ENCODE measurements at places on chromosomes 11 and 22. TPM values are rescaled to one million over a fixed set of nuclear protein-coding genes. Genes with fewer than 3 reads are reported as not detected.

DNA sequence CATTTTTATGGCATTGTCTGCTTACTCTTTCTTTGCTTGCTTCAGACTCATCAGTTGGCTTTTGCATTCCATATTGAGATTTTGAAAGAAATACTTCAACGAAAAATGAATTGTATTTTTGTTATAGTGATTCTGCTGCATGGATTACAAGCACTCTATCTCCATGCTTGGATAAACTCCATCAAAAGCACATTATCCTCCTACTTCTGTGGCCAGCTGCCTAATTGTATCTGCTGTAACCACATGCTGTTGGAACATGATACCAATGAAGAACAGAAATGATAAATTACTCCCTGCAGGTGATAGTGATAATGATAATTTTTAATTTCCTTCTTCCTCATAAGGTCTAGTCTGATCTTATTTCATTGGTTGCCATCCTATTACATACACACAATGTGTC, 100.8 kb downstream of the PRMT3 start:
- no peak for DNase-seq

- DNase-seq = peak; percentile 9
These were observed 13.1 kb downstream of the LRRC32 start for GRCh38 chr11:76657187-76658170.

DNA sequence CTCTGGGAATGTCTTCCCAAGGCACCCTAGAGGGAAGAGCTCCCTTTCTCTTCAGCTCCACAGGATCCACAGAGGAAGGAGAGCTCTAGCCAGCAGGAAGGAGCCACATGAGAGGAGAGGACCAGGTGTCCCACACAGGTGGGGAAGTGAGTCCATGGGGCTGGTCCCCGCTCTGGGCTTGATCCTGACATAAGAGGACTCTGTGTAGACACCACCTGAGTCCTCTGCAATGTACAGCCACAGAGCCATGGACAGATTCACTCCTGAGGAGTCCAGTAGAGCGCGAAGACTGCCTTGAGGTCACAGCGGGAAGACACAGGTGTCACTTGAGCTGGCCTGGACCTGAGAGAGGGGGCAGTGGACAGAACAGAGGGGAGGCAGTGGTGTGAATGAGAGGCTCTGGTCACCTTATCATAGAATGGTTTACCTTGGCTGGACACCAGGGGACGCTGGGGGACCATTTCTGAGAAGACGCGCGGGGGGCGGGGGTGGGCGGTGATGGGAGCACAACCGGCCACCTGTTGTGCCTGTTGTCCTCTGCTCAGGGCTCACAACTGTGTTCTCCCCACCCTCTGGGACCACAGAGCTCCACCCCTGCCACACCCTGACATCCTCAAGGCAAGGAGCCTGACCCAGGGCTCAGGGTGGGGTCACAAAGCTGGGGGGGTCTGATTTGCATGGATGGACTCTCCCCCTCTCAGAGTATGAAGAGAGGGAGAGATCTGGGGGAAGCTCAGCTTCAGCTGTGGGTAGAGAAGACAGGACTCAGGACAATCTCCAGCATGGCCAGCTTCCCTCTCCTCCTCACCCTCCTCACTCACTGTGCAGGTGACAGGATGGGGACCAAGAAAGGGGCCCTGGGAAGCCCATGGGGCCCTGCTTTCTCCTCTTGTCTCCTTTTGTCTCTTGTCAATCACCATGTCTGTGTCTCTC, 128.2 kb downstream of the ZNF280B start:
- DNase-seq = no peak

DNA sequence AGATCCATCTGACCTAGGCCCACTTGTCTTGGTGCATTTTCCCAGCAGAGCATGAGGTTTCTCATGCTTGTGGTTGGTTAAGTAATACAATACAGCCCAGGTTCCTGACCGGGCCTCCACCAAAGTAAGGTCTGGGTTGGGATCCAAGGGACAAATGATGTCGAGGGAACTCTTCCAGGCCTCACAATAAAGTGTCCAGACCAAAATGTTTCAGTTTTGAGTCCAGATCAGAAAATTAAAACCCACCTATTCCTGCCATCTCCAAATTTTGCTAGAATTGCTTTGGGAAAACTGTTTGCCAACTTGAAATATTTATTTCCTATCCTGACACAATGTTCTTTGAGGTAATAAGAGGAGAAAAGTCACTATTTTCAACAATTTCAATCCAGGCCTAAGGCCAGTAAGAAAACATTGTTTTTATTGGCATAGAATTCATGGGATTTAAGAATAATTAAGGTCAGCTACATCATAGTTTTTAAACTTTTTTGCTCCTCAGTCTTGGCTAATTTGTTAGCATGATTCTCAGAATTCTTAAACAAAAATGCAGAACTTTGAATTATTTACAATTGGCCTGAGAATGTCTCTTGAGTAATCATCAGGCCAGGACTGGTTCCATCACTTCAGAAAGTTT, 51.4 kb downstream of the ME3 start:
- peak; percentile 77 for DNase-seq

DNA sequence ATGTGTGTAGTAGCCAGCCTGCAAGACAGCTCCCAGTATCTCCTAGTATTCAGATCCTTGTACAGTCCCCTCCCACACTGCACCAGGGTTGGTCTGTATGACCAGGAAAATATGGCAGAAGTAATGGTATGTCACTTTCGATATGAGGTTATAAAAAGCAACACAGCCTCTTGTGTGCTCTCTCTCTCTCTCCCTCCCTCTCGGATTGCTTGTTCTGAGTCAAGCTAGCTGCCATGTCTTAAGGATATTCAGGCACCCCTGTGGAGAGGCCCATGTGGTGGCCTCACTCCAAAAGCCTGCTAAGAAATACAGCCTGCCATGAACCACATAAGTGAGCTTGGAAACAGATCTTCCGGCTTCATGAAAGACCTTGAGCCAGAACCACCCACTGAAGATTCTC, 25.4 kb downstream of the FXYD6 start:
- peak; percentile 76 for DNase-seq

- no peak for DNase-seq
These were observed 63.8 kb upstream of the RRAS2 start for GRCh38 chr11:14422814-14423182.

DNA sequence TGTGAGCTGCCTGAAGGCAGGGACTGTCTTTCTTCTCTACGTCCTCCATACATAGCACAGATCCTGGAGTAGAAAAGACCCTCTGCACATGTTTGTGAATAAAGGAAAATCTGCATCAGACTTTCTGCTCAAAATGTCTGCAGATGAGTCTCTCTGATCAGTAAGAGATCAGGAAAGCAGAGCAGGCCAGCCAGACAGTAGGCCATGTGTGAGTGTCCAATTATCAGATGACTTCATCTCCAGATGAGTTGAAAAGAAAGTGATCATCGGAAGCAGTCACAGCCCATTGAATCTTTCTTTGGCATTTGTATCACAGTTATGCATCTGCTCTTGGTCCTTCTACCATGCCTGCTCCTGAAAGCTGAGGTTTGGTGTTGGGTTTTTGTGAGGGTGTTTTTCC, 298.7 kb upstream of the NCAM1 start:
- no peak for DNase-seq

Gene CARD10
- 6.8 TPM for polyA plus RNA-seq

Gene SMTNL1
- polyA plus RNA-seq = not detected

Data from lung (tissue), 17 donors.